Naive thymus-derived CD8-positive, alpha-beta T cell (primary cell): ENCODE measurements at places on chromosomes 2 and 18. TPM values are rescaled to one million over a fixed set of nuclear protein-coding genes. Genes with fewer than 3 reads are reported as not detected.

GRCh38 chr2:127626917-127627739 is 18.8 kb upstream of the GPR17 start:
- DNase-seq = no peak
- H3K27ac ChIP-seq = peak overlapping the region; percentile 60
- H3K36me3 ChIP-seq = no peaks in the 10 kb centered on the region
- H3K4me1 ChIP-seq = peaks cover 6% of the 10 kb centered on the region
- no peak overlapping the region for H3K4me3 ChIP-seq
- no peaks in the 10 kb centered on the region for H3K27me3 ChIP-seq

- H3K27me3 ChIP-seq = no peaks in the 10 kb centered on the region
- peak overlapping the region; percentile 34 for H3K27ac ChIP-seq
- DNase-seq = no peak
- peaks cover 56% of the 10 kb centered on the region for H3K4me1 ChIP-seq
- peaks cover 76% of the 10 kb centered on the region for H3K36me3 ChIP-seq
Measured at GRCh38 chr2:230457073-230457768, 41.2 kb downstream of the SP100 start.

DNA sequence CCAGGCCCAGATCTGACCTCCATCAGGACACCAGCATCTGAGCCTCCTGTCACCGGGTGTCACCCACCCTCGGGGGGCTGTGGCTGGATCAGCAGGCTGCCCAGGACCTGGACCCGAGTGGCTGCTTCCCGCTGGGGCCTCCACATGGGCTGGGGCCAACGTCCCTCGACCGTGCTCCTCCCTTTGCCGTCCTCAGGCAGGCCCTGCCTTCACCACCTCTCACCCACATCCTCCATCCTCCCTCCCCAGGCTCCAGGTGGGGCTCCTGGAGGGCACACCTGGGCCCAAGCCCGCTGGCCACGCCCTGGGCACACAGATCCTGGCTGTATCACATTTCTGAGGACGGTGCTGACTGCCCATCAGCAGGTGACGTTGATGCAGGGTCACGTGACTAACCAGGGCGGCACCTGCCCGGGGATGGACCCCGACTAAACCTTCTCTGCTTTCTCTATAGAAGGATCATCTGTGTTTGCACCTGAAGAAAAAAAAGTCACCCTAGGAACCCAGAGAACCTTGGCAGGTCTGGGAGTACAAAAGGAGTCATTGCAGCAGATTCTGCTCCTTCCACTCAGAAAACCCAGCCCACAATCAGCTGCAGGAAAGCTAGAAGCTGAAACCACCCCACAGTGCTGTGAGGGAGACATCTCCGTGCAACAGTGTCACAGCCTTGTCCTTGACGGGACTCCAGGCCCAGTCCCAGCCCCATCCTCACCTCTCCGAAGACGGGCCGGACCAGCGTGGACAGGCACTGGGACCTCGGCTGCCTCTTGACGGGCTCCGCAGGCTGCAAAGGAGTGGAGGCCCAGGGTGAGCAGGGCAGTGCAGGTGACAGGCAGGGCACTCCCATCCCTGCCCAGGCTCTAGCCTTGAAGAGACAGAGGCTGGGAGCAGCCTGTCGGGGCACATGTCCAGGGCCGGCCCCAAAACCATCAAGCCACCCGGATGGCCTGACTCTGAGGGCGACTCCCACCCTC is 11.2 kb downstream of the STK25 start:
- H3K27me3 ChIP-seq = no peaks in the 10 kb centered on the region
- no peaks in the 10 kb centered on the region for H3K36me3 ChIP-seq
- DNase-seq = no peak
- H3K4me1 ChIP-seq = peaks cover 7% of the 10 kb centered on the region
- no peak overlapping the region for H3K27ac ChIP-seq
- H3K4me3 ChIP-seq = no peak overlapping the region

DNA sequence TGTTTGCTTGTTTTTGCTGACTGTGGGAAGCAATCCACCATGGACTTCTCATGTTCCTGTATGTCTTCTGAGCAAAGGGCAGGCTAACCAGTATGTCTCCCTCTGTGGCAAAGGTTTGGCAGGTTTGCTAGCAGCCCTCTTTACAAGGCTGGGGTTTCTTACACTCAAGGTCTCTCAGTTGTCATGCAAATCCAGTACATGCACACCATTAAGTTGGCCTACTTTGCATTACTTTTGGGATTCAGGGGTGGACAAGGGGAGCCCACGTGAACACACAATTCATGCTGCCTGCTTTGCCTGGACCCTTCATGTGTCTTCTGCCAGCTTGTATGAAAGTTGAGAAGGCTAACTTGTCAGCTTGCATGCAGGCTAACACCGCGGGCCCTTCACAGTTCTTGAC is 134.9 kb downstream of the LRRTM4 start:
- no peaks in the 10 kb centered on the region for H3K4me1 ChIP-seq
- DNase-seq = no peak
- no peak overlapping the region for H3K4me3 ChIP-seq
- H3K27me3 ChIP-seq = no peaks in the 10 kb centered on the region
- no peak overlapping the region for H3K27ac ChIP-seq

DNA sequence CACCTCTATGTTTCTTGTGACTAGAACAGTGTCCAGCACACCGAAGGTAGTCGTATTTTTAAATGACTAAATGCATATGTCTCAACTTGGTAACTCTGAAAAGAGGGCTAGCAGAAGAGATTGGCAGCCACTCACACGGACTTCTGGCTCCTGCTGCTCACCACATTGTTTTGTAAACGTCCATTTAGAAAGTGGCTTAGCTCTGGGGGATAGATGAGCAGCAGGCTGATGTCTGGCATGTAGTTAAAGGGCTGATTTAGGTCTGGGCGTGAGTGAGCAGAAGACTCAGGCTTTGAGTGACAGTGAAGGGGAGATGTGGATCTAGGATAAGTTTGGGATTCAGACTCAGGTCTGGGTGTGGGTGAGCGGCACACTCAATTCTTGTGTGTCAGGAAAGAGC is 372.9 kb upstream of the HS6ST1 start:
- no peaks in the 10 kb centered on the region for H3K36me3 ChIP-seq
- no peak overlapping the region for H3K27ac ChIP-seq
- no peak for DNase-seq
- no peak overlapping the region for H3K4me3 ChIP-seq
- H3K27me3 ChIP-seq = peaks cover 25% of the 10 kb centered on the region
- no peaks in the 10 kb centered on the region for H3K4me1 ChIP-seq

DNA sequence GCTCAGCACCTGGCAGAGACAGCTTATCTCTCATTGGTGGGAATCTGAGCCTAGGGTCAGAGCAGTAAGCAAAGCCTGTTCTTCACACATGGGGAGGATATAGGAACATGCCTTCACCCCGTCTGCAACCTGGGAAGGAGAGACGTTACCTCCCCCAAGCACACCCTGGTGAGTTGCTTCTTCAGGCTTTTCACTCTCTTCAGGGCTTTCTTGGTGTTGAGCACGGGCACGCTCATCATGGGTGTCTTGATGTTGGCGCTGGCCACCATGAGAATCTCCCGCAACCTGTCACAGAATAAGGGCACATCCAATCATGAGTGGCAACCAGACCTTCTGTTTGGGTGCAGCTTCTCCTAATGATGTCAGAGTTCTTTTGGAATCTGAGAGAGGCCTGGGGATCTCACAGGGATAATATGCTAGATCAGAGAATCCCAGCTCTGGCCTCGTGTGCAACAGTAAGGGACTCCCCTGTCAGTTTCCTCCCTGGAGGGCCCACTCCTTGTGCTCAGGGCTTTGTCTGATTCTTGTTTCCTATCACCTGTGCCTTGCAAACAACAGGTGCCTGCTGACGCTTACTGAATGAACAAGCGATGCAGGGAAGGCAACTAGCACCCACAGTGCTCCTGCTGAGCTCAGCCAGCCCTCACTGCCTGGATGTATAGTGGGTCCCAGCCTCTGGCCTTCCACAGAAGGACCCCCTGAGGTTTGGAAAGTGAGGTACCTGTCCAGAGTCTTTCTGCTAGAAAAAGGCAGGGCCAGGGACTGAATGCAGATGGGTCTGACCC is 66.3 kb downstream of the POLR1A start:
- H3K36me3 ChIP-seq = peaks cover 15% of the 10 kb centered on the region
- peak overlapping the region; percentile 100 for H3K27ac ChIP-seq
- peak; percentile 44 for DNase-seq
- peak overlapping the region; percentile 45 for H3K4me3 ChIP-seq
- peaks cover 47% of the 10 kb centered on the region for H3K4me1 ChIP-seq

The TSHZ1 gene
- 32.8 TPM for total RNA-seq

The CYP27A1 gene
- 0.49 TPM for total RNA-seq

The CPLX4 gene
- total RNA-seq = not detected

The NAT8 gene
- not detected for total RNA-seq

The SP3 gene
- total RNA-seq = 135 TPM
